Transverse colon (tissue), 4 donors: ENCODE measurements at places on chromosomes 11 and 22.

DNA sequence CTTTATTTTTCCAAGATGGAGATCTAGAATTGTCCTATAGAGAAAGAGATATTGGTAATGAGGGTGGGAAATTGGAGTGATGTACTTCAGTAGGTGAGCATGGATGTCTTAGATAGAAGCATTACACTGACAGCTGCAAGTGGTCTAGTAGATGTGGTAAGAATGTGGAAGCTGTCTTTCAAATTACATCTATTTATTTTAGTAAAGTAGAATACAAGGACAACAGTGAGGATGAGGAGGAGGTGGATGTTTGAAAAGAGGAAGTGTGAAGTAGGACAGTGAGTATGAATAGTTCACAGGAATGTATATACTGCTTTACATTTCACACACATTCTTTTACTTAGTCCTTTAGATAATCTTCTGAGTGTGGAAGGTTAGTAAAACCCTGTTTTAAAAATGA lies 64.2 kb downstream of the HIPK3 start:
- DNase-seq = no peak

DNA sequence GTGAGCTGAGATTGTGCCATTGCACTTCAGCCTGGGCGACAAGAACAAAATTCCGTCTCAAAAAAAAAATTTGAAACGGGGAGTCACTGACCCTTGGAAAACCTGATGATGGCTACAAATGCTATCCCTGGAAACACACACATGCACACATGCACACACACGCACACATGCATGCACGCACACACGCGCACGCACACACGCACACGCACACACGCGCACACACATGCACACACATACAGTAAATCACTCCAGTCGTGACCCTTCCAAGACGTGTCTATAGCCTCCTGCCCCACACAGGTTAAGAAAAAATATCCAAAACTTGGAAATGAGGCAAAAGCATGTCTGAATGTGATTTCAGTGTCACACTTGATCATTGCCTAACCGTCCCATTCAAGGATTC lies 6.7 kb upstream of the CPT1A start:
- no peak for DNase-seq

DNA sequence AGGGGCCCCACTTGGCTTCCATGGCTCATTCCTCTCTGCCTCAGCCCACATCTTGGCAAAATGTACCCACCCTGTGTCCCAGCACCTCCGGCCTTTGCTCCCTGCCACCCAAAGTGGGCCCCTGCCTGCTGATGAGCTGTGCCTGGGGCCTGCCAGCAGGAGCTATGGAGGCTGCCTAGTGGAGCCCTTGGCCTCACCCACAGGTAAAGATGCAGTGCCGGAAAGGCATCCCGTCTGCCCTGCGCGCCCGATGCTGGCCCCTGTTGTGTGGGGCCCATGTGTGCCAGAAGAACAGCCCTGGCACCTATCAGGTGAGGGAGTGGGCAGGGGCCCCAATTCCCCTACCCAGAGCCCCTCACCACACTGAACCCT lies 1.3 kb downstream of the TBC1D10C start:
- DNase-seq = no peak

DNA sequence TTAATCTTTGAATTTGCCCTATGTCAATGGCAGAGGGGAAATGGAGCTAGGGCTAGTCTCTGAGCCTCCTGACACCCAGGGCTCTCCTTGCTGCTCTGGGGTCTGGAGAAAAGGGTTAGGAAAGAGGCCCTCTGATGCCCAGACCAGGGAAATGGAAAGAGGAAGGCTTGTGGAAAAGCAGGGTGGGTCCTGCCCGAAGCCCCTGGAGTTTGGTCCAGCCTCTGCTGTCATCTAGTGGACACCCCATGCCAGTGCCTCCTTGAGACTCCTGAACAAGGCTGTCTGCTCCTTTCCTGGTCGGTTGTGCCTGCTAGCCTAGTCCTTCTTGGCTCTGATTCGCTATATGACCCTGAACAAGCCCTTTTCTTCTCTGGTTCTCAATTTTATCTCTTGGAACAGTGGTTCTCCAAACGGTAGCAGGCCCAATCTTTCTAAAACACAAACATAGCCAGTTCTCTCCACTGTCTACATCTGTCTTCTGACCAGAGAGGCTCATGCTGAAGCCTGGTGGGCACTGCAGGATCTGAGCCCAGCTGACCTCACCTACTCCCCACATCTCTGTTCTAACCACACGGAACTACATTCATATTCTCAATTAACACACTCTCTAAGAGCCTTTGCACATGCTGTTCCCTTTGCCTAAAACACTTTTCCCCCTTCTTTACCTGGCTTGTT lies 8.8 kb upstream of the PLA2G3 start:
- DNase-seq = peak; percentile 77

DNA sequence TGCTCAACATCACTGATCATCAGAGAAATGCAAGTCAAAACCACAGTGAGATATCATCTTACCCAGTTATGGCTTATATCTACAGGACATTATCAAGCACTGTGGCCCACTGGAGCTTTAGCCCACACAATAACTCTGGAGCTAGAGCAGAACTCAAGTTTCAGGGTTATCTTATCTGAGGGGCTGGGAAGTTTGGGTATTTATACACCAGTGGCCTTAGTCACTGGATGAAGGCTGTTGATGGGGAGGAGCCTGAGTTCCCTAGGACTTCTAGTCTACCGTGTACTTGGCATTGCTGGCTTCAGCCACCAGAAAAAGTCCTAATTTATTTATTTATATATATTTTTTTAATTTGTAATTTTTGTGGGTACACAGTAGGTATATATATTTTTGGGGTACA lies 19.3 kb downstream of the HSD17B12 start:
- no peak for DNase-seq

GRCh38 chr11:74255741-74256375 lies 55.6 kb downstream of the P4HA3 start:
- peak; percentile 47 for DNase-seq

- DNase-seq = peak; percentile 10
Measured at GRCh38 chr11:104968856-104969776, 742 bp upstream of the CASP4 start.

DNA sequence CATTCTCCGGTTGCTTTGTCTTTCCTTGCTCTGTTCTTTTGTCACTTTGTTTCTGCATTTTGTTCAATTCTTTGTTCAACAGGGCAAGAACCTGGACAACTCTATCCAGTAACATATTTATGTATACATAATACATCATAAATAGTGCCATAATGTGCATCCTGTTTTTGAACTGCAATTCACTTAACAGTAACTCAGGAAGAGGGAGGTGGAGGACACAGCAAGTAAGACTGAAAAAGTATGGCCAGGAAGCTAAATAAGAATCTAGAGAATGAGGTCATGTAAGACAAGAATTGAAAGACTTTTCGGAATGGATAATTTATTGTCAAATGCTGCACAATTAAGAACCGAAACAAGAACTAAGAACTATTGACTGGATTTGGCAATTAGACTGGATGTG lies 29.2 kb upstream of the CHORDC1 start:
- no peak for DNase-seq
